ENCODE measurements at places on chromosomes 5 and 9.

GRCh38 chr5:75961818-75962217 is 121.4 kb upstream of the SV2C start:
- no peak for DNase-seq

DNA sequence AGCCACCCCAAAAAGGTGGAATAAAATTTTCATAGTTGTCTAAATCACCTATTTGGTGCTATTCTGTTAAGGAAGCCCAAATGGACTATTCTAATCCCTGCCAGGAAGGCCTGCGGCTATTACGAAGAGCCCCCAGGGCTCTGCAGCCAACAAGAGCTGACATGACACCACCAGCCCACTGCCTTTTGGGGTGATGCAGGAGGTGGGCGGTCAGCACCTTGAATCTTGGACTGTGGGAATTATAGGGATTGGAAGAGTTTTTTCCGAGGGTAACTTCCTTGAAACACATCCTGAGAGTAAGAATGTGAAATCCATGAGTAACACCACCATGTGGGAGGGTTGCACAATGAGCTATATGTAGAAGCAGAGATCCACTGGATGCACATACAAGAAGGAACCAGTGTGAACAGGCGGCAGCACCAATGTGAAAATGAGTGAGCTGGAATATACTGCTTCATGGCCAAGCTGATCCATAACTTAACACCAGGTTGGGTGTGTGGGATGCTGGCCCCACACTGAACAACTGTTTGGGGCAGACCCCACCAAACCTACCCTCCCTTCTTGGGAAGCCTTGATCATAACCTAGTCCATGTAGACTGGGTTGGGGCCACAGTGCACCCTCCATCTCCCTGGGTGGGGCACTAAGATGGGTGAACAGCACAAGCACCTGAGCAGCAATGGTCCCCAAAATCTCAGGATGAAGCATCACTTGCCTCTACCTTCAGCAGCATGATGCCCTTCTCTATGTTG is 239.0 kb downstream of the FSTL4 start:
- DNase-seq = no peak

- no peak for DNase-seq
Measured at GRCh38 chr9:88585426-88585825, 50.4 kb downstream of the NXNL2 start.

- DNase-seq = peak; percentile 74
Measured at GRCh38 chr5:104793031-104793754, 1230.6 kb upstream of the NUDT12 start.

DNA sequence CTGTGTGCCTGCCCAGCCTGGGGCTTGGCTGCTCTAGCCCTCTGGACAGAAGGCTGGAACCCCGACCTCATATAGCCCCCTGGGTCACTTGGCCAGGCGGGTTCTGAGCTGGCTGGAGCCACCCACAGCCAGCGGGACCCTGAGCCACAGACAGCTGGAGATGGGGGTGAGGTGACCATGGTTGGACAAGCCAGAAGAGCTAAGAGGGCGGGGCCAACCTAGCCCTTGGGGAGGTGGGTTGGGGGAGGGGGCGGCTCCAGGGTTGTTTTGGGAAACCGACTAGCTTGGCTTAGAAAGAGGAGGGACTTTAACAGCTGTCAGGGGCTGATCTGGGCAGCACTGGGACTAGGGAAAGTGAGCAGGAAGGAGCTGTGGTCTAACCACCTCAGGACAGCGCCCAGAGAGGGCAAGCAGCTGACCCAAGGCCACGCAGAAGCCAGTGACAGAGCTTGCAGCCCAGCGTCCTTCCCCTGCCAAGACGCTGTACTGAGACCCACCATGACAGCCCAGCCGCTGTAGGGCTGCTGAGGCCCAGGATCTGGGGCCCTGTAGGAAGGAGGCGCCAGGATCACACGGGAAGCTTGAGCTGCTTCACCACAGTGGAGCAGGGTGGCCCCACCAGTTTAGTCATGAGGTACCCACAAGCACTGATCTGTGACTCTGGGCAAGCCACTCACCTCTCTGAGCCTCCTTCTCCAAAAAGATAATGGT is 2.2 kb downstream of the AIF1L start:
- no peak for DNase-seq

DNA sequence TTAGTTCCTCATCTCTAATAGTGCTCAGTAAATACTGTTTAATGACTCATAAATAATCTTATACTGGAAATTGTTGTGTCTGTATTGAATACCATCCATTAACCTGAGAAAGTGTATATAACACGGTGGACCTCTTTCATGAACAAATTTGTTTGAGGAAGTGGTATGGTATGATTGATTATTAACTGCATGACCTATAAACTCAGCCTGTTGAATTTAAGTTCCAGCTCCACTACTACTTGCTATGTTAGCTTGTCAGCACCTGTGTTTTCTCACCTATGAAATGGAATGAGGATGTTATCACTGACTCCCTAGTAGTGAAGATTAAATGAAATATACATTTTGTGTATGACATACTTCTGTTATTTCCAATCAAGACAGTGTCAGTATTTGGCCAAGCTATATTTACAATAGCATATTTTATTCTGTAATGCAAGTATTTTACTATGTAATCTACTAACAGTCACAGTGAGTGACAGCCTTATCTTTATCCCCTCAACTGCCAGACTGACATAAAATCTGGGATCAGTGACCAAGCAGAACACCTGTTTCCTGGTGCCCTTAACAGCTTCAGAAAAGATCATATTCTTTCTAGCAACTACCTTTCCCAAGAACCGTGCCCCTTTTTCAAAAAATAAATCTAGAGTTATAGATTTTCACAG is 77.3 kb upstream of the ITGA1 start:
- no peak for DNase-seq

DNA sequence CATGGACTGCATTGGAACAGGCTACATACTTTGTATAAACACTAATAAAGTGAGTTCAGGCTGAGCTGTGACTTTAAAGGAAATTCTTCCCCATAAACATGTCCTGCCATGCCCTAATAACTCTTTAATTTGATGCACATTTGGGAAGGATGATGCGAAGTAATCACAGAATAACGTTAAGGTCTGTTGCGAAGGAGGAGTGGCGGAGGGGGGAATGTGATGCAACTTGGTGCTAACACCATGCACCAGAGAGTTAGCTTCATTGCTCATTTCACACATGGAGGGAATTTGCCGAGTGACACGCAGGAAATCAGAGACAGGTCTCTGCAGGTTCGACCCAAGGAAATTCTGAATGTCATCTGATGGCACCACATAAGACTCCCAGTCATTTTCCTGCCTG is 32.9 kb downstream of the SLIT3 start:
- peak; percentile 91 for DNase-seq

DNA sequence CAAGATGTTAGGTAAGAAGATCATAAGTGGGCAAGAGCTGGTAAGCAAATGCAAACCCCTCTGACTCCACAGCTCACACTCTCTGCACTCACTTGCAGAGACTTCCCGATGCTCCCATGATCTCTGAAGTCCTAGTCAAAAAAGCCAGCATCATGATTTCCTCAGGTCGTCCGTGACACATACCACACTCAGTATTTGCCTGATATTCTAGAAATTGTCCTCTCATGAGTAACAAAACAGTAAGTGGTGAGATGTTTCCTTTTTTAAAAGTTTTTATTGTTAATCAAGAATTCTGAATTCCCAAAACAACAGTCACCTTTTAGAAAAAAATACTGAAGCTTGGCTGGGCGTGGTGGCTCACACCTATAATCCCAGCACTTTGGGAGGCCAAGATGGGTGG is 194.6 kb downstream of the DENND1A start:
- DNase-seq = no peak

DNA sequence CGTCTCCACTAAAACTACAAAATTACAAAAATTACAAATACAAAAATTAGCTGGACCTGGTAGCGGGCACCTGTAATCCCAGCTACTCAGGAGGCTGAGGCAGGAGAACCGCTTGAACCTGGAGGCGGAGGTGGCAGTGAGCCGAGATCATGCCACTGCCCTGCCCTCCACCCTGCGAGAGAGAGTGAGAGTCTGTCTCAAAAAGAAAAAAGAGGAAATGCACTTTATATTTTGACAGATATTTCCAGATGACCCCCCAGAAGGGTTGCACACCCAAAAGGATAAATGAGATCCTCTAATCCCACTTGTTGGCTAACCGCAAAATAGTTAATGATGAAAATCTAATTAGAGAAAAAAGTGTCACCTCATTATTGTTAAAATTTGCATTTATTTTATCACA is 2.2 kb downstream of the HSDL2 start:
- DNase-seq = no peak

DNA sequence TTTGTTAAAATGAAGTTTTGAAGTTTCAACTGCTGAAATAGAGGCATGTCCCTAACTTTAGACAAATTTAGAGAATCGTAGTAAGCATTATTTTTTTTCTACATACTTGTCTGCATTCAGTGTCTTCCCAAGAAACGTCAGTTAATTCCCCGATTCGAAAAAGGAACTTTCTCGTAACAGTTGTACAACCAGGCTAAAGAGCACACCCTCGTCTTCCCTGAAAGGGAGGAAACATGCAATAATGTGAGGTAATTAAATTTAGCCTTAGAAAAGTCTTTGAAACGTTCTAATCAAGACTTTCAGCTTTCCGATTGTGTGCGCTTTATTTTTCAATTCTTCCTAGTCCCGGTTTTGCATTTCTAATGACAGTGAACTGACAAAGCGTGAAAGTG is 374 bp upstream of the SLC1A3 start:
- DNase-seq = no peak

DNA sequence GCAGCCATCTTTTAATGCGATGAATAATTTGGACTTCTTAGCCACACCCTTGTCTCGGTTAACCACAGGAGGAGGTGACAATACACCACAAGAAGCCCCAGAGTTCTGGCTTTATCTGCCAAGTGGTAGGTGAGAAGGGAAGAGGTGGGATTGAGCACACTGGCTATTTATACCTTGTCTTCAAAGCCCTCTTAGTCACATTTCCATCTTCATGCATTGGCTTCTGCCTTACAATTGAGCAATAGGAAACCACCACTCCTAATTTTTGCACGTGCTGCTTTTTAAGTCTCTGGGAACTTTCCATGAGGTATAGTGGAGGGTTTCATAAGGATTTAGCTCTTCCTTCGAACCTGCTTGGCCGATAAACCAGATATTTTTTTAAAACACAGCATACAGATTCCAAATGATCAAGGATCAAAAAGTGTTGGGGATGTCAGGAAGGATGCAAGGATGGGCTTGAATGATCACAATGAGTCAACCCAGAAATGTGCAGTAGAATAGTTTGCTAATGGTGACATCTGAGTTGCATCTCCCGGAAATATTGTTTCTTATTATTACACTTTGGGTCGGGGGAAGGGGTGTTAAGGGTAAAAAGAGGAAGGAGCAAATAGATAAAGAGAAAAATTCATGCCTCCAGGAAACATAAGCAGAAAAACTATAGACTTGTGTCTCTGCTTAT is 25.5 kb downstream of the PLAC8L1 start:
- DNase-seq = no peak

GRCh38 chr5:16675806-16676205 is 59.0 kb upstream of the RETREG1 start:
- no peak for DNase-seq

DNA sequence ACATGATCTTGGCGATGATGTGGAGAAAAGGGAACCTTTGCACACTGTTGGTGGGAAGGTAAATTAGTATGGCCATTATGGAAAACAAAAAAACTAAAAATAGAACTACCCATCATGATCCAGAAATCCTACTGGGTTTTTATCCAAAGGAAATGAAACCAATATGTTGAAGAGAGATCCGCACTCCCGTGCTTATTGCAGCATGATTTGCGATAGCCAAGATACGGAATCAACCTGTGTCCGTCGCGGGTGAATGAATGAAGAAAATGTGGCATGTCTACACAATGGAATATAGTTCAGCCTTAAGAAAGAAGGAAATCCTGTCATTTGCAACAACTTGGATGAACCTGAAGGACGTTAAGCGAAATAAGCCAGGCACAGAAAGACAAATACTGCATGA is 84.5 kb downstream of the TTLL11 start:
- no peak for DNase-seq

GRCh38 chr5:76153271-76153670 is 70.1 kb downstream of the SV2C start:
- DNase-seq = no peak

DNA sequence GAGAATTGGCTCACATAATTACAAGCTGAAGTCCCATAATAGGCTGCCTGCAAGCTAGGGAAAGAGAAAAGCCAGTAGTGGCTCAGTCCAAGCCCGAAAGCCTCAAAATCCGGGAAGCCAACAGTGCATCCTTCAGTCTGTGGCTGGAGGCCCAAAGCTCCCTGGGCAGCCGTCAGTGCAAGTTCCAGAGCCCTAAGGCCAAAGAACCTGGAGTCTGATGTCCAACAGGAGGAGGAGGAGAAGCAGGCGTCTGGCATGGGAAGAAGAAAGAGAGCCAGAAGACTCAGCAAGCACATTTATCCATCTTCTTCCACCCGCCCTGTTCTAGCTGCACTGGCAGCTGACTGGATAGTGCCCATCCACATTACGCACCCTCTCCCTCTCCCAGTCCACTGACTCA is 213.4 kb downstream of the GAS1 start:
- no peak for DNase-seq

DNA sequence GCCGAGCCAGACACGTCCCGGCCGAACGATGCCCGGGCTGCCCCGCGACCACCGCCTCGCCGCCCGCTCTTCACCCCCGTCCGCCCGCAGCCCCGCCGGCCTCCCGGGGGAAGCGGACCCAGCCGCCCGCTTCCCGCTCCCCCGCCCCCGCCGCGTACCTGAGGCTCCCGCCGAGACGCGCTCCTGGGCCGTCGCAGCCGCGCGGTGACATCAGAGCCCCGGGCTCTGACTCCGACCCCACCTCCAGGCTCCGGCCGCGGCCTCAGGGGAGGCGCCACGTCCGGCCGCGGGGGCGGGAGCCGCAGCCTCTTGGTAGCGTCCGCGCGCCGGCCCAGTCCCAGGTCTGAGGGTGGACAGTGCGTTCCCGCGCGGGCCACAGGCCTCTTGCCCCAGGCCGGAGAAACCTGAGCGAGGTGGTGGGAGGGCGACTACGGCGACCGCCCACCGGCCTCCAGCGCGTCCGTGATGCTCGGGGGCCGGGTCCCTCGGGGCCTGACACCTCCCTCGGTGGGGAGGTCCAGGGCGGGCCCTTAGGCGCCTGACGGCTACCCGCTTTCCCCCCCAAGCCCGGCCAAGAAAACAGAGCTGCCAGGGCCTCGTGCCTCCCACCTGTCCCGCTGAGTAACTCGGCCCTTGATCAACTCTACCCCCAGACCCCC is at the start of gene SHROOM1:
Gene SHROOM1 (minus strand): TSS at position 212 of the 659 bp plus-strand sequence. CDS start 4,507 bp downstream, outside the sequence.
- no peak for DNase-seq

GRCh38 chr5:82673057-82673809 is 395.1 kb upstream of the RPS23 start:
- no peak for DNase-seq

GRCh38 chr5:75057561-75057960 is 5.2 kb upstream of the GCNT4 start:
- no peak for DNase-seq

DNA sequence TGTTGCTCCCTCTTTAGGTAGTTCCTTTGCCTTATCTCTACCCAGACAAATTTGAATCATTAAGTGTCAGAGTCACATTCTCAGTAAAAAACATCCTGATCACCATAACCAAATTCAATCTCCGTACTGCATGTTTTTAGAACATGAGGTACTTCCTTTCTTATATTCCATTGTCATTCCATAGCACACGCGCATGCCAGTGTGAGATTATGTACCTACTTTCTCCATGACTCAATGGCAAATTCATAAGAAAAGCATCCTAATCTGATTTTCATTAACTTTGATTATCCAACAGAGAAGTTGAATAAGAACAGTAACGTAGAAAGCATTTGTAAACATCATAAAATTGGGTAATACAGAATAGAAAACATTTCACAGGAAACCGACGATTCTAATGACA is 1118.6 kb upstream of the CDH9 start:
- DNase-seq = peak; percentile 31
